Hypothalamus (tissue), 51 donors: ENCODE measurements at places on chromosomes 11 and 22.

DNA sequence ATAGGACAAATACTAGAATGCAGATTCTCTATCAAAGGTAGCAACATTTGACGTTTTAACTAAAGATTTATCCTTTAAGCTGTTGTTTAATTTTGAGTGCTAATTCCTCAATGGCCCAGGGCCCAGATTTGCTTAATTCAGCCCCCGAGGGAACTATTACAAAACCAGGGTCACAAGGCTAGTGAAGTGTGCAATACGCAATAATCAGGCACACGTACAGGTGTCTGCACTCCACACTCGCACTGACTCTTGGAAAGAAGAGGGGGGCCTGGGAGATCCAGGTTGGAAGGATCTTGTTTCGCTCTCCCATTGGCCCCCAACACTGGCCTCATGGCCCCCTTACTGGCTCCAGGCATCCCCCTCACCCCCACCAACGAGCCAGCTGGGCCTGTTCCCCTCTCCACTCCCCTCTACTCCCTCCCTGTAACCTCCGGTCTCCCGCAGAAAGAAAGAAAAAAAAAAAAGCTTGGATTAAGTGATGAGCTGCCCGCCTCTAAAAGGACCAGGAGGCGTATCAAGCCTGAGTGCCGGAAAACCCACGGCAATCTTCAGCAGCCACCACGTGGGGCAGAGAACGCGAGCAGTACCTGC lies 2.2 kb upstream of the KIRREL3 start:
- DNase-seq, result no peak

GRCh38 chr22:40593460-40594273 lies 42.9 kb downstream of the MRTFA start:
- no peak for DNase-seq

DNA sequence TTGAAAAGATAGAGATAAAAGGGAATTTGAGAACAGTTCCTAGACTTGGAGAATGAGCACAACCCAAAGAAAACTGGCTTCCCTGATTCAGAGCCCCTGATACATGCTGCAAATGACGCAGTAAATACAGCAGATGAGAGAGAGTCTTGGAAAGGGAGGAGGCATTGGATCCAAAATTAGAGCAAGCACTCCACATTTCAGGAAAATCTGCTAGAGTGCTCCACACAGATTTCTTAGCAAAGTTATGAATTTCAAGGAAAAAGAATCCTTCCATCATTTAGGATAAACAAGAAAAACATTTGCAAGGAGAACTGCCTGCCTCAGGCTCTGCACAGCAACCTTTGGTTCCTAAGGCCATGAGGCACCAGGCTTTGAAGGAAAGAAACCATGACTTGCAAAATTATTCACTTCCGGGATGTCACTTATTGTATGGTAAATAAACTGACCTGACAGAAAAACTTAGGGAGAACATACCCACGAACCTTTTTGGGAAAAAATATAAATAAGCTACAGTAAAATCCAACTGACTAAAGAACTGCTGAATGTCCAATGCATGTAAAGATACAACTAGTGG lies 89.8 kb upstream of the RTL6 start:
- no peak for DNase-seq

DNA sequence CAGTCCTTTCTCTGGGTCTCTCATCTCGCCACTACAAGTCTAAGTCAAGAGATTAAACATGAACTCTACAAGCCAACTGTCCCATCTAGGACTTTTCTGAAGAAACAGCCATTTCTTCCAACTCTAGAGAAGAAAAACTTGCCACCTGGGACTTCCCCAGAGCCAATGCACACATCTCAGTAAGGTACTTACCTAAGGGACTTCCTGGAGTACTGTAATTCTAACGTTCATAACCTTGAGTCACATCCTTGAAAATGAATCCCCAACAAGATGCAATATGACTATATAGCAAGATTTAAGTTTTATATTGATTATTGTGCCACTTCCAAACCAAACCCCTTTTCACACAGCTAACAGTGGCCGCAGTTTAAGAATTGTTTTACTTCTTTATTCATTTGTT lies 11.9 kb upstream of the ISX start:
- DNase-seq, result no peak

- DNase-seq, result no peak
Observed at GRCh38 chr11:34790620-34791019, 125.6 kb downstream of the APIP start.

GRCh38 chr22:36913427-36914389 lies at the start of gene CSF2RB:
Gene CSF2RB (plus strand): TSS chr22:36913628. CDS start chr22:36922208, 8,580 bp downstream.
- DNase-seq, result no peak

GRCh38 chr11:115220423-115220822 lies 283.8 kb downstream of the CADM1 start:
- DNase-seq, result no peak

- no peak for DNase-seq
Observed at GRCh38 chr22:29871684-29872083, 11.3 kb upstream of the MTMR3 start.

- DNase-seq, result no peak
Observed at GRCh38 chr11:79019975-79020374, 420.9 kb downstream of the TENM4 start.

GRCh38 chr22:23067691-23068090 lies 2.6 kb upstream of the GNAZ start:
- no peak for DNase-seq

GRCh38 chr22:38414009-38414395 lies 41.0 kb downstream of the KCNJ4 start:
- no peak for DNase-seq

DNA sequence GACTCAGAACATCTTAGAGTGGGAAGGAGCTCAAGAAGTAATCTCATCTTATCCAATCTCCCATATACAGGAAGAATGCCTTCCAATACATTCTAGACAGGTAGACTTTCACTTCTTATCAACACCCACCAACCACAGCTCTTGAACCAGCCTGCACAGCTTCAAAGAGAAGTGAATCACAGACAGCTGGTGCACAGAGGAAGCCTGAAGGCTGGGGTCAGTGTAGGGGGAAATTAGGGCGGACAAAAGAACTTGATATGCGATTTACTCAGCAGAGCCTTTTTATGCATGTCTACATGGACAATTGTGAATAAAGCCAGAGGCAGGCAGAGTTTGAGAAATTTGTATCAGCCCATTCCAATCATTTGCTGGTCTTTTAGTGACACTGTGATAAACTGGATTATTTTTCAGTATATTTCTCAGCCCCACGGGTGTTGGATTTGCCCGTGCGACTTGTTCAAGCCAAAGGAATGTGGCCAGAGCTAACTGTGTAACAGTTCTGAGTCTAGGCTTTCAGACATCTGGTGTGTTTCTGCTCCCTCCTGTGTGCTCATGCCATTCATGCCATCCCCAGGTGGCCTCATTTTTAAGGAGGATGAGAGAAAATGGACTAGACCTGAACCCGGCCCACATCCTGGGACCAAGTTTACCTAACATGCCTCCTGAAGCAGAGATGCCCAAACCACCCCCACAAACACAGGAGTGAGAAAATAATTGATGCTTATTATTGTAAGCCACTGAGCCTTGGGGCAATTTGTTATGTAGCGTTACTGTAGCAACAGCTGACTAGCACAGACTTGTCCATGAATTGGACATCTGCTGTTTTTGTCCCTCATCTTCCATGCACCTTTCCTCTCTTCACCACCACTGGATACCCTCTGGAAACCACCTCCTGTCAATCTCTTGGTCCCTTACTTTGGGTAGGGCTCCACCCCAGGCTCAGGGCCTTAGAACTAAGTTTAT lies 137.5 kb upstream of the HSD17B12 start:
- DNase-seq, result no peak

DNA sequence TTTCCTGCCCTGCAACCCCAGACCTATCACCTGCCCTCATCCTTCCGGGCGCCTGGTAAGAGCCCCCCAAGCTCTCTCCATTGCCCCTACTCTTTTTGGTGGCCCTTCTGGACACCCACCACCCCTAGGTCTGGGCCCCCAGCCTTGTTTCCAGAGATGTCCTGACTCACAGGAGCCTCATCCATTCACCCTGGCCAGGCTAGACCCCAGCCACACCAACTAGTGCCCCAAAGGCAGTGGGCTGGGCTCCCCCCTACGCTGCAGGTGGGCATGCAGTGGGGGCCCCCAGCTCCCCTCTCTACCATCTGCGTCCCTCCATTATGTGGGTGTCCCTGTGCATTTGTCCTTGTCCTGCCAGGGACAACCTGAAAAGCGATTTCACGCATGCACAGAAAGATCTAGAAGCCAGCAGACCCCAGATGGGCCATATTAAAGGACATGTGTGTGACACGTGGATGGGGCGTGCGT lies 1.4 kb downstream of the MRGPRF start:
- no peak for DNase-seq

GRCh38 chr11:64891215-64891848 lies 12.9 kb upstream of the EHD1 start:
- no peak for DNase-seq

DNA sequence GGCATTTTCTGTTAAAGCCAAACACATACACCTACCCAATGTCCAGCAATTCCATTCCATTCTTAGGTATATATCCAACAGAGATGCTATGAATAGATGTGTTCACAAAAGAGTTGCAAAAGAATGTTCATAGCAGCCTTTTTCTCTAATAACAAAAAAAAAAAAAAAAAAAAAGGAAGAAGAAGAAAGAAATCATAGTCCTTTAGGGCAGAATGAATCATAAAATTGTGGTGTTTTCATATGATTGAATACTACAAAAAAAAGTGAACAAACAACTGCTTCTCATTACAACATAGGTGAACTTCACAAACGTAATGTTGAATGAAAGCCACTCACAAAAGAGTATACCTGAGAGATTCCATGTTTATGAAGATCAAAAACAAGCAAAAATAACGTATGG lies 66.8 kb upstream of the GRK3 start:
- no peak for DNase-seq

DNA sequence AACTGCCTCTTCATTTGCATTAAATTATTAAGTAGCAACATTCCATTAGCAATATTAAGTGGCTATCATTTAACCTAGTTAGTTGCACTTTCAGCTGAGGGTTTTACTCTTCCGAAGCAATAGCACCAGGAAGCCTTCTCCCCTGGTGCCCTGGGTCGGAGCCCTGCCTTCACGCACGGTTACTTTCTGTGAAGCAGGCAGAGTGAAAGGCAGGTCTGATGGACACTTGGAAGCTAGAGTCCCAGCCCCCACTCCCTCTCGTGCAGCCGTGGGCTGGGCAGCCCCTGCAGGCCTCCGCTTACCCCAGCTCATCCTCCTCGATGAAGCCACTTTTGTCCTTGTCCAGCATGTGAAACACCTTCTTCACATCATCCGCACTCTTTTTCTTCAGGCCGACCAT lies 2.0 kb downstream of the PVALB start:
- no peak for DNase-seq
